Right kidney (tissue), 9 donors: ENCODE measurements at places on chromosomes 5 and 9.

GRCh38 chr5:148352696-148353095 lies 17.3 kb downstream of the SPINK9 start:
- DNase-seq = no peak

GRCh38 chr5:135033901-135034235 lies at the start of gene PITX1:
Gene PITX1 (minus strand): TSS chr5:135034228. CDS start chr5:135033881, 347 bp downstream.
- no peak for DNase-seq

DNA sequence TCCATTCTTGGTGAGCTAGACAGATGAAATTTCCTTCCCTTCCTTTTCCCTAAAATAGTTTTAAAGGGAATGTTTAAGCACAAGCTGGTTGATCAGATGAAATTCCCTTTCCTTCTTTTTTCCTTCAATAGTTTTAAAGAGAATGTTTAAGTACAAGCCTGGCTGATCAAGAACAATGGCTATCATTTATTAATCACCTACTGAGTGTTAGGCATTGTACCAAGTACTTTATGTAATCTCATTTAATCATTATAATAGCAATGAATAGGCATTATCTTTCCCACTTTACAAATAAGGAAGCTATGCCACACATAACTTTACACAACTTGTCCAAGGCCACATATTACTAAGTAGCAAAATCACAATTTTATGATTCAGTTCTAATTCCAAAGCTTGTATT lies 152.0 kb upstream of the ACOT12 start:
- DNase-seq = no peak

DNA sequence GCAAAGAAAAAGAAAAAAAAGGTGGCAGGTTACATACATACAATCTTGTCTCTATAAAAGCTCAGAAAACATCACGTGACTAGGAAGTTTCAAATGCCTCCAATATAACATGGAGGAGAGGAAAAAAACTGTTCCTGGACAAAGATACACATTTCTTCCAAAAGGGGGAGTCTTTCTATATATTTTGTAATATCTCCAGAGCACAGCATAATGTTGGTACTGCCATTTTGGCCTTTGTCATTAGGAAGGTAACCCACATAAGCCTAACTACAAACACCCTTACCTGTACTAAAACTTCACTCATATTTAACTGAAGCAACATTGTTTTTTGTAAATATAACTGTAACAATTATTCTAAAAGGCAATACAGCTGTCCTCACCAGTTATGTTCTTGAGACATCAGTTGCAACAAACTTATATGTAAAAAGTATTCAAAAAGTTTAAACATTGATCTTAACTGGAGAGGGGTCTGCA lies 1.2 kb upstream of the BTF3 start:
- DNase-seq = peak; percentile 31

- DNase-seq = no peak
Observed at GRCh38 chr9:115944166-115944948, 209.2 kb upstream of the PAPPA start.

DNA sequence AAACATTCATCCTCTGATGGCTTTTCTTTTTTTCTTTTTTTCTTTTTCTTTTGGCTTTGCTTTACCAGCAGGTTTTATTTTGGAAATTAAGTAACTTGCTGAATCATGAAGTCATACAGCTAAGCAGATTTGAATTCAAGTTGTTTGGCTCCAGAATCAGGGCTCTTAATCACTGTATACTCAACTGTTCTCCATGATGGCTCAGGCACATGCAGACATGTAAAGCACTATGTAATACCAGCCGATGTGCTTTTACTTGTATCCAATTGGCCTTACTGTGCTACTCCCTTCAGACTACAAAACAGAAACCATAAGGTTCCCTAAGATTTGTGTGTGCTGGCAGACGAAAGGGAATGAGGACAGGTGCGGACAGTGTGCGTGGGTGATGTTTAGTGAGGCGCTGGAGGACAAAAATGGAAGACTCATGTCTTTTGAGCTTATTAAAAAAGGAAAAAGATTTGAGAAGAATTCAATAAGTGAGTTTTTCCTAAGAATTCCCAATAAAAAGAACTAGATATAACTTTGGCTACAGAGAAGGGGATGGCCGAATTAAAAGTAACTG lies 44.7 kb upstream of the OTP start:
- no peak for DNase-seq

- no peak for DNase-seq
Observed at GRCh38 chr5:40165789-40166728, 513.7 kb upstream of the PTGER4 start.

DNA sequence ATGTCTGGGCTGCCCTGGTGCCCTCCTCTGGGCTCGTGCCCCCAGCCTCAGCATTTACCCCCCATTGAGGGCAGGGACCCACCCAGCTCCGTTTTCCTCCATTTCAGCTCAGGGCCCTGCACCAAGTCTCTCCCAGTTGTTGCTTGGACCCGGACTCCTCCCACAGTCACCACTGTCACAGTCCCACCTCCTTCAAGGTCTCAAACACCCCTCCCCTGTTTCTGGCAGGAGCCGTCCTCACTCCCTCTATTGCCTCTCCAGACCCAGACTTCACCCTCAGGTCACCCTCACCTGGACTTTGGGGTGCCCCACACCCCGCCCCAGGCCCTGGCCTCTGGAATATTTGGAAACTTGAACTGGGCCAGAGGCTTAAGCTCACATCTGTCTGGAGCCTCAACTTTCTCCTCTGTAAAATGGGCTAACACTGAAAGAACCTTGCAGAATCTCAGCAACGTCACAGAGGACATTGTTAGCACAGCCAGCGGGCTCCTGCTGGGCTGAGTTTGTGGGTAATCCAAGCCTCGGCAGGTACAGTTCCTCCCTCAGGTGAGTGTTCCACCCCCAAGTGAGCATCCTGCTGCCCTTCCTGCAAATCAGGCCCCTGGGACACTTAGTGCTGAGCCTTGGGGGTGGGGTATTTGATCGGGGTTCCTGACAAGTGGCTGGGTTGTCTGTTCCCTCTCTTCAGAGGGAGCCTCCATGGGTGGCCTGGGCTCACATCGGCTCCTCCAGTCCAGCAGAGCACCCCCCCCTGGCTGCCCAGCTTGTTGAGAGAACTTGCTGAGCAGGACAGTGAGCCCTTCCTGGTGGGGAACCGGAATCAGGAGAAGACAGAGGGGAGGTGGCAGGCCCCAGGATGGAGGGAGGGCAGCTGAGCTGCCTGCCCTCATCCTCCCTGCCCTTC lies 130.1 kb downstream of the C9orf50 start:
- DNase-seq = peak; percentile 40

- no peak for DNase-seq
Observed at GRCh38 chr5:89083791-89084190, 200.8 kb upstream of the MEF2C start.

- no peak for DNase-seq
Observed at GRCh38 chr5:135993880-135994636, 34.7 kb upstream of the TGFBI start.

- no peak for DNase-seq
Observed at GRCh38 chr5:65611524-65611923, 12.6 kb downstream of the TRIM23 start.

GRCh38 chr9:6218099-6218502 lies 2.5 kb downstream of the IL33 start:
- no peak for DNase-seq
